Activated naive CD4-positive, alpha-beta T cell treated with anti-CD3 and anti-CD28 coated beads, Interleukin-2, amount 50 U/mL, for 72 hours (primary cell): ENCODE measurements at places on chromosomes 2 and 18. TPM values are rescaled to one million over a fixed set of nuclear protein-coding genes. Genes with fewer than 3 reads are reported as not detected.

Gene MAPK4
- total RNA-seq: not detected

Gene SLC11A1
- not detected for total RNA-seq

Gene GKN1
- total RNA-seq: not detected

Gene AQP4
- not detected for total RNA-seq

Gene MC5R
- not detected for total RNA-seq

Gene CLIP4
- 27.7 TPM for total RNA-seq

Gene TLX2
- total RNA-seq: 0.25 TPM

Gene STARD6
- total RNA-seq: not detected

Gene STAT1
- total RNA-seq: 230 TPM

Gene ADD2
- total RNA-seq: 76.0 TPM

Gene RALBP1
- total RNA-seq: 50.6 TPM

Gene KCNIP3
- not detected for total RNA-seq

- DNase-seq: no peak
Observed at GRCh38 chr2:11819235-11819729, 72.8 kb downstream of the LPIN1 start.

DNA sequence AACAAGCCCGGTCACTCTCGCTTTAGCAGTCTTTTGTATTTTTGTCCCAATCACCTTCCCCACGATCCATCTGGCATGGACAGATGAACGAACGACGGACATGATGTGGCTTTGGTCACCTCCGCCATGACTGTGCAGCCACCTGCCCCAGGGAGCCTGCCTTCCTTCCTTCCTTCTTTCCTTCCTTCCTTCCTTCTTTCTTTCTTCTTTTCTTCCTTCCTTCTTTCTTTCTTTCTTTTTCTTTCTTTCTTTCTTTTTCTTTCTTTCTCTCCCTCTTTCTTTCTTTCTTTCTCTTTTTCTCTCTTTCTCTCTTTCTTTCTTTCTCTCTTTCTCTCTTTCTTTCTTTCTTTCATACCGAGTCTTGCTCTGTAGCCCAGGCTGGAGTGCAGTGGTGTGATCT, 39.0 kb downstream of the ATP8B1 start:
- DNase-seq: no peak

- peak; percentile 62 for DNase-seq
Observed at GRCh38 chr2:29115797-29116781, 874 bp downstream of the CLIP4 start.

DNA sequence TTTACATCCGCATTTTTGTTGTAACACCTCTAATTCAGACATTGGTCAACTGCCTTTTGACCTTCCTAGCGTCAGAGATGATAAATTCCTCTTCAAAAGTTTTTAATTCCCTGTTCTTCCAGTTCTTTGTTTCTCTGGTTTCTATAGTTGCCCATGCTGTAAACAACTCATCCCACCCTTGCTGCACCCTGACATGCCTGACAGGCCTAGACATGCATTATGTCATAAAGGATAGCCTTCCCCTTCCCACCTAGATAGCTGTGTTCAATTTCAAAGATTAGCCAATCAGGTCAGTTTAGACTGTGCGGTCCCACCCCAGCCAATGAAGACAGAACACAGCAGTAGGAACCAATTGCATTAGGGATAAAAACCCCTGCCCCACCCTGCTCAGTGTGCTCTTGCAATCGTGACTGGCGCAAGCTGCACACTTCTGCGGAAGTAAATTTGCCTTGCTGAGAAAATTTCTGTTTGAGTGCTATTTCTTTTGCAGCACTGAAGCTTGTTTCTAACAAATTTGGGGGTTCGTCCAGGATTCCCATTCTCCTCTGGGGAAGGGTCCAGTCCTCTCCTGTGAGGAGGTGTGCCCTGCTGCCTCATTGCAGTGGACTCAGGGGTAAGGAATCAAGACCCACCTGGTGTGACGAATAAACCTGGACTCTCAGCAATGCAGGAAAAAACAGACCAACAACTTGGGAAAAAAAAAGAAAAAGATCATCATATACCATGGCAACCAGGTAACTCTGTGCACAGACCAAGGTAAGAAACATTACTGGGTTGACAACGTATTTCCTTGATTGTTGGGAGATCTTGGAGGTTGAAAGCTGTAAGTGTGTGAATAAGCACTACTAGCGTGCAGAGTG, 9.1 kb upstream of the SAP130 start:
- no peak for DNase-seq

DNA sequence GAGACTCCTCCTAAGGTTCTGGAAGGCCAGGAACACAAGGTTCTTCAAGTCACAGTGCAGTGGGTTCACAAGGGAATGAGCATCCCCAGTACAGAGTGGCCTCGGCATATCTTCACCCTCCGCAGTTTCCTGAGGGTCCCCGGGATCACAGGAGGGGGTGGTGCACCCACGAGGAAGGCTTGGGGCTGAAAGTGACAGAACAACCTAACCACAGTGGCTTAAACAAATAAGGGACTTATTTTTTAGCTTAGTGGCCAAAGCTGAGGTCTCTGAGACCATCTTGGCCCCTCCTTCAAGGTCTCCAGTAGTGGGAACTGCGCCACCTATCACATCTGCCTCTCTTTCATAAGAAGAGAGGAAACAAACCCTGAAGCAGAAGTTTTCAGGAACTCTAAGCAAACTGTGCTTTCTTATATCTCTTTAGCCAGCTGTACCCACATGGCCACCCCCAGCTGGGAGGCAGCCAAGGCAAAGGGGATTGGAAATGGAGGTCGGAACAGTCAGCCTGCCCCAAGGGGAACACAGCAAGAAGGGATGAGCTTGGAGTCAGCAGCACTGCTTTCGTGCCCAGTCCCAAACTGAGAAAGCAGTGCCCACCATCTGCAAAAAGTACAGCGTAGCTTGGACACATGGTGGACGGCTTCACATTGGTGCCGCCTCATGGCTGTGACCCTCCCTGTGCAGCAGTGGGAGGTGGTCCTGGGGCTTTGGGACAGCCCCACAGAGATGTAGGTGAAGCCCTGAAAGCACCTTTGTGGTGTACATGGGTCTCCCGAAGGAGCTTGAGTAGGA, 260.0 kb upstream of the ID2 start:
- no peak for DNase-seq

DNA sequence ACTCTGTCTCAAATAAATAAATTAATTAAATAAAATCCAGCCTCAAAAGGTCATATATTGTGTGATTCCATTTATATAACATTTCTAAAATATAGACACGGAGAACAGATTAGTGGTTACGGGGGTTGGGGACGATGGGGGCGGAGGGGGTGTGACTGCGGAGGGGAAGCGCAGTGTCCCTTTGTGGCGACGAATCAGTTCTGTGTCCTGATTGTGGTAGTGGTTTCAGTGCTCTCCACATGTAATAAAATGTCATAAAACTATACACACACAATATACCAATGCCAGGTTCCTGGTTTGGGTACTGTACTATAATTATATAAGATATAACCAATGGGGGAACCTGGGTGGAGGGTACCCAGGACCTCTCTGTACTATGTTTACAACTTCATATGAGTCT, 186.4 kb downstream of the ANAPC1 start:
- DNase-seq: no peak

GRCh38 chr2:128299628-128300027, 19.0 kb downstream of the HS6ST1 start:
- DNase-seq: no peak

- DNase-seq: no peak
Observed at GRCh38 chr18:6729247-6730091, at the start of gene ARHGAP28. ARHGAP28 (plus strand) TSS chr18:6729716; CDS start chr18:6729822, 106 bp downstream.

DNA sequence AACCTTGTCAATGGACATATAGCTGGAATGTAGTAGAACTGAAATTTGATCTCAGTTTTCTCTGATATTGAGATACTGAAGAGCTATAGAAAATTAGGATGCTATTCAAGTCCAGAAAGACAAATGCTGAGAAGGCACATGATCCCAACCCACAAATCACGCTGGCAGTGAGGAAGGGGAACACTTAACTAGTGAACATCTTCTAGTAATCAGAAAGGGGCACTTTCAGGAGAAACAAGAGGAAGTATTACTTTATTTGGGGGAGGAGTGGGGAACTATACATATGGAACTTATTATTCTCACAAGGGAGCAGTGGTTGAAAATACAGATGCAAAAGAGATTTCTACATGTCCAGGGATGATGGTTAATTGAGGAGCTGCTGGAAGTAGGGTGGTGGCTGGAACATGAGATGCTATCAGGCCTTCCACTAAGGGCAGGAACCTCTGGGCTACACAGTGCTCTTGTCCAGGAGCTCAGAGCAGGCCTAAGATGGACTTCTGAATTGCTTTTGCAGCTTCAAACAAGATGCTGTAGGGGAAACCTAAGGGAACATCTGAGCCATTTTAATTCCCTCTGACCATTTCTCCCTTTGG, 79.3 kb downstream of the TGFA start:
- no peak for DNase-seq

GRCh38 chr18:62883937-62884735, 168.8 kb downstream of the PHLPP1 start:
- no peak for DNase-seq

GRCh38 chr2:235439959-235440662, 53.7 kb upstream of the AGAP1 start:
- DNase-seq: no peak

GRCh38 chr18:27778925-27779324, 398.0 kb downstream of the CDH2 start:
- DNase-seq: no peak

DNA sequence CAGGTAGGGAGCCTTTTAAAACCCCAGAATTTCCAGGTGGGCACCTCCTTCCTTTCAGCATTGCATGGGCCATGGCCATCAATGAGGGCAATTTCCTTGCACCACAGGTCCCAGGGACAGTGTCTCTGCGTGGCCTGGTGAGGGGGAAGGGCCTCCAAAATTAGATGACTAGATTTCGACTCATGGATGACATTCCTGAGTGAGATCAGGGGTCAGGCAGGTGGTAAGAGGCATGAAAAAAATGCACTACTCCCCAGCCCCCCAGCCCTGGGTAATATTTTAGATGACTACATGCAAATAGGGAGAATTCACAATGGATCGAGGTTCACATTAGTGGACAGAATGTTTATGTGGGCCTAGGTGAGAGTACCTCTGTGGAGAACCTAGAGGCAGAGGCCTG, 19.0 kb upstream of the IGFBP5 start:
- DNase-seq: no peak

DNA sequence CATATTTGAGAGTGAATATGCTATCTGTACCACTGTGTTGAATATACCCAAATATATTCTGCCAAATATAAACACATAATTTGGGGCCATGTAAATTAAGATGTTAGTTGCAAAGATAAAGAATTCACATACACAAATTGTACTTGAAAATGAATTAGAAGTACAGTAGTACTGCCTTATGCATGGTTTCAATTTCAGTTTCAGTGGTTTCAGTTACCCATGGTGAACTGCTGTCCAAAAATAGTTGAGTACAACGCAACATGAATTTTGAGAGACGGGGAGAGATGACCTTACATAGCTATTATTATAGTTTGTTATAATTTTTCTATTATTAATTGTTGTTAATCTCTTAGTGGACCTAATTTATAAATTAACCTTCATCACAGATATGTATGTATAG, 1313.0 kb upstream of the FAM98A start:
- no peak for DNase-seq

- DNase-seq: no peak
Observed at GRCh38 chr2:206920310-206920709, 19.0 kb upstream of the CPO start.

GRCh38 chr2:238267341-238267710, 21.1 kb downstream of the PER2 start:
- DNase-seq: no peak

- DNase-seq: no peak
Observed at GRCh38 chr2:70975237-70975636, 3.2 kb upstream of the ANKRD53 start.

DNA sequence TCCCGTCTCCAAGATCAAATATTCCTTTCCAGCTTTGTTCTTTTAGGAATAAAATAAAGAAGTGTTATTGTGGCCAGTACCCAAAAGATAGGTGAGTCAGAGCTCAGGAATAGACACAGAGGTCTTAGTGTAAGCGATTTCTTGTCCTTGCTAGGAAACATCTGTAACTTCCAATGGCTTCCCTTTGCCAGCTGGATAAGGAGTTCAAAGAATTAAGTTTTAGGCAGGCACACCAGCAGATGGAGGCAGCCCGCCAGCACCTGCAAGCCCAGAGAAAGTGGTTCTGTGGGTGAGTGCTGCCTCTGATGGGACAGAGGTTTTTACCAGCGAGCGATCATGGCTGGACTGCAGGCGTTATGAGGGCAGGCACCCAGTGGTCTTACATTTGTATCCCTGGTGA, 125.4 kb downstream of the MGAT5 start:
- DNase-seq: no peak

DNA sequence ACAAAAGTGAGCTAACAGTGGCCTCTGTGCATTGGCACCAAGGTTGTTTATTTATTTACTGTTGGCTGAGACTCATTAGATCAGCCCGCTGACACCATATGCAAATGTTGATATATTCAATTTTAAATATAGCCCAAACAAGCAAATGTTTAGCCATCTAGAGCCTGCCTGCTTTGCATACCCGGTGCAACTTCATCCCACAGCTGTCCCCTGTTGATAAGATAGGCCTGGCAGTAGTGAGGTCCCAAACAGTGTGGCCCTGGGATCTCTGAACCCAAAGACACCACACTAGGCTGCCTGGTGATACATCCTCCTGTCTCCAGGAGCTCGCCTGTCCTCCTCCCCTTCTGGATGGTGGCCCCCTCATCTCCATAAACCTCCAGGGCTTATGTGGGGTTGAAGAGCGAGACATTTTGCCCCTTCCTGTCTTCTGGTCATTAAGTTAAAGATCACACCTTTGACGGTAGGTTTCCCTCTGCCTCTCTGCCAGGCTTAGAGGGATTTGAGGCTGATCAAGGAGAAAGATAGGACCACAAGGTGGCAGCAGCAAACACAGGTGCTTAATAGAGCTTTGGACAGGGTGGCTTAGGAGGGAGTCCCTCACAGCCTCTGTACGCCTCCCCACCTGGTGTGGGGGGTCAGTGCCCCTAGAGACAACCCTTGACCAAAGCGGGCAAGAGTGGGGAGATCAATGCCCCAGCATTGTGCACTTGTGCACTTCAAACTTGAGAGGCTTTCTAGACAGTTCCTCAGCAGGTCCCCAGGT, 23.7 kb upstream of the MYO5B start:
- peak; percentile 33 for DNase-seq

- DNase-seq: no peak
Observed at GRCh38 chr2:8636721-8637636, 44.9 kb upstream of the ID2 start.

- no peak for DNase-seq
Observed at GRCh38 chr2:71601136-71602114, 148.1 kb downstream of the DYSF start.

DNA sequence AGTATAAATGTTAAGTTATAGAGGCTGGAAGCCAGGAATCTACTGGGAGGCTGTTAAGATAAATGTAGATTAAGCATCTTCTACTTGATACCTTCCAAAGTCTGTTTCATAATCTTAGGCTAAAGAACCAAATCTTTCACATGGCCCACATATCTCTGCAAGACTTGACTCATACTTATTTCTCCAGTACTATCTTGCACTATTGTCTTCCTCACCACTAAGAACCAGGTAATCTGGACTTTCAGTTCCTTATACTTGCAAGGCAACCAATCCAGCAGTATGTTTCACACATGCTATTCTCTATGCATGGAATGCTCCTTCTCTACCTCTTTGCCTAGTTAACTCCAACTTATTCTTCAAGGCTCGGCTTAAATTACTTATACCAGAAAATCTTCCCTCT, 62.2 kb downstream of the RBMS1 start:
- DNase-seq: no peak
